ENCODE measurements at places on chromosomes 12 and 14. TPM values are rescaled to one million over a fixed set of nuclear protein-coding genes. Genes with fewer than 3 reads are reported as not detected.

NGDN gene
- total RNA-seq: 43.7 TPM

ARMH4 gene
- total RNA-seq: 0.27 TPM

LRRC23 gene
- total RNA-seq: 5.7 TPM

VRTN gene
- total RNA-seq: not detected

FBXL14 gene
- total RNA-seq: 10.0 TPM

CDK2 gene
- 17.5 TPM for total RNA-seq

ZNF385A gene
- total RNA-seq: 16.0 TPM

CD163 gene
- total RNA-seq: 0.17 TPM

RPS6KL1 gene
- 1.7 TPM for total RNA-seq

IFNG-AS1 gene
- not detected for total RNA-seq

YAF2 gene
- total RNA-seq: 35.4 TPM

SSPN gene
- total RNA-seq: 1.4 TPM

SMCO2 gene
- 0.28 TPM for total RNA-seq

TMEM253 gene
- 2.3 TPM for total RNA-seq

FAM186B gene
- total RNA-seq: 0.29 TPM

RPGRIP1 gene
- total RNA-seq: under 0.01 TPM

RNASE9 gene
- total RNA-seq: not detected

GNPNAT1 gene
- total RNA-seq: 44.9 TPM

ABCD4 gene
- 33.7 TPM for total RNA-seq

Measured in mammary epithelial cell (primary cell).